COR-L47 (cell line): ENCODE measurements at places on chromosomes 4 and X.

DNA sequence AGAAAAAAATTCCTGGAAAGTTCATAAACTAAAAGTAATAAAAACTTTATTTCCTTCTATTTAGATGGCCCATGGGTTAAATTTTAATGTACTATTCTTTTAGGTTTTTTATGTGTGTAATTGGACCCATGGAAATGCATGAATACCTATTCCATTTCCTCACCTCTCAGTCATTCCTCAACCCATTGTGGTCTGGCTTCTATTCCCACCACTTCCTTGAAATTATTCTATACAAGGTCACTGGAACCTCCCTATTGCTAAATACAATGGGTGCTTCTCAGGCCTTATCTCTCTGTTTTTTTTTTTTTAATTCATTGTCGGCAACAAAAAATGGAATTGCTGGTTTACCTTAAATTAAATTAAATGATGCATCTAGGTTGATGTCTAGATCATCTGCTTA, 17.2 kb downstream of the SLC39A8 start:
- no peak for DNase-seq

- DNase-seq, result no peak
Observed at GRCh38 chr4:158940271-158940670, 162.6 kb upstream of the RAPGEF2 start.

GRCh38 chr4:38752941-38753806, 29.6 kb downstream of the TLR10 start:
- DNase-seq, result no peak

DNA sequence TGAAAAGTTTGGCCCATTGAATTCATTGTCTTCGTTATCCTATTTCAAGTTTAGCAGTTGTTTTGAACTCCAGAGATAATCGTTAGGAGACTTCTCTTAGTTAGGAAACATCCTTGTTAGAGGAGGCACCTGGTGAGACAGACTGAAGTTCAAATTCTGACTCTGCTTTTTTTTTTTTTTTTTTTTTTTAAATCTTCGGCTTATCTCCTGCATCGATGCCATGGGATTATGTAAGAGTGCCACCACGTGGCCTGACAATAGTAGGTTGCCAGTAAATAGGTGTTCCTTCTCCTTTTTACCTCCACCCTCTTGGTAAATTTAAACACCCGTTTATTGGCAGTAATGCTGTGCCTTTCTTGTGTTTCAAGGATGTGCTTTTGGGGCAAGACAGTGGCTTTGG, 149.3 kb downstream of the SOWAHB start:
- no peak for DNase-seq

DNA sequence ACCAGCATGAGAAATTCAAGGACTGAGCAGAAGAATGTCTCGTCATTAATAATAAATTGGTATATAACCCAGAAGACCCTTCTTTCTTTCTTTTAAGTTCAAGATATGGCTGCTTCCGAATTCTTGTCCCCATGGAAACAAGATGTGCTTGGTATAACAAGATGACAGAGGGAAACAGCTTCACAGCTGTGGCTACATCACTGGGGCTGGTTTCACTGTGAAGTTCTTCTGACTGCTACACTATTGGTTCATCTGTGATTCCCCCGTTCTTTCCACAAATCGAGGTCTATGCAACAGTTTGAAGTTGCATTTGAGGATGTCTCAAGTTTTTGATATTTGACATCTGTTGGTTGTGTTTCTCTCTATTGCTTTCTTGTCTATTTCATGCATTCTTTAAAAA, 12.3 kb upstream of the DTHD1 start:
- no peak for DNase-seq

GRCh38 chr4:47876784-47877546, 37.4 kb downstream of the NFXL1 start:
- no peak for DNase-seq

DNA sequence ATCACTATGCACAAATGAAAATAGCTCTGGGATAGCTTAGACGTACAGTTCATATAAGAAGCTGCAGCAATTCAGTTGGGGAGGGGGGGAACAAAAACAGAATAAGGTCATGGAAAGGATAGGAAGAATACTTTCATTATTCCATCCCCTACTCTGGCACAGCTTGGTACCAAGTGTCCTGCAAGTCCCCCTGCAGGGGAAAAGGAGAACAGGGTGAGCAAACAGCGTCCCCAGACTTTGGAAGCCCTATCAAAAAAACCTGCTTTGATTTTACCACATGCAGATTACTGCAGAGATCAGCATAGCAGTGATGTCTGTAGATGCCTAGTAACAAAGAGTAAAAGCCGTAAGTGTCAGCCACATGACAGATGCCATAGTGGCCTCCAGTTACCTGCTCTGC, 209.4 kb upstream of the NEIL3 start:
- DNase-seq, result no peak

DNA sequence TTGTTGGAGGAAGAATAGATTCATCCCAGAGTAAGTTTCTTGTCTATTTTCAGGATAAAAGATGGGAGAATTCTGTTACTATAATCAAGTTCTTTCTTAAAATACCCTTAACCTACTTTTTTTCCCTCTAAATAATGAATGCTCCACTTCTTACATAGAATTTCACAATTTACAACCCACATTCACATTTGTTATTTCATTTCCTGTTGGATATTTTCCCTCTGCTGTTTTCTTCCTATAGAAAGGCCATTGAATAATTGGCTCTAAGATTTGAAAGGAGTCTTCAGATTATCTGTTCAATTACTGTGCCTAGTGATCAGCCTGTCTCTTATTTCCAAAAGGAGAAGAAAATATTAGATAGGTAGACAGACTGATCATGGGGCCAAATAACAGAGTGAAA, 79.7 kb downstream of the CPE start:
- no peak for DNase-seq

DNA sequence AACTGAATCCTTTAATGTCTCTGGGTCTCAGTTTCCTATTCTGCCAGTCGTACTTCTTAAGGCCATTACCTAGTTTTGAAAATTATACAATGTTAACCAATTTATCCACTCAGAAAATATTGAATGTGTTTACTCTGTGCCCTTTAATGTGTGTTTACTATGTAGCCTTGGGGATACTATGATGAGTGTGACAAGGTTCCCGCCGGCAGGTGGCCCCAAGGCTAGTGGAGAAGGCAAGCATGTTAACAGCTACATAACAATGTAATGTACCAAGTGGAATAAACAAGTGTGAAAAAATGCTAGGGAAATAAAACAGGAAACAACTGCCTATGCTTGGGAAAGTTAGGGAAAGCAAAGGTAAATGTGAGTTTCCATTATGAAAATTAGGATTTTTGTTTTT, 187.3 kb upstream of the MBNL3 start:
- DNase-seq, result no peak

GRCh38 chrX:43633757-43634156, 22.3 kb upstream of the MAOA start:
- no peak for DNase-seq

GRCh38 chr4:24278693-24279092, 305.7 kb downstream of the DHX15 start:
- DNase-seq, result no peak
